ENCODE measurements at places on chromosomes 13 and 19.
A peak's percentile ranks its signal among the peaks of the same experiment; 100 is the strongest.

DNA sequence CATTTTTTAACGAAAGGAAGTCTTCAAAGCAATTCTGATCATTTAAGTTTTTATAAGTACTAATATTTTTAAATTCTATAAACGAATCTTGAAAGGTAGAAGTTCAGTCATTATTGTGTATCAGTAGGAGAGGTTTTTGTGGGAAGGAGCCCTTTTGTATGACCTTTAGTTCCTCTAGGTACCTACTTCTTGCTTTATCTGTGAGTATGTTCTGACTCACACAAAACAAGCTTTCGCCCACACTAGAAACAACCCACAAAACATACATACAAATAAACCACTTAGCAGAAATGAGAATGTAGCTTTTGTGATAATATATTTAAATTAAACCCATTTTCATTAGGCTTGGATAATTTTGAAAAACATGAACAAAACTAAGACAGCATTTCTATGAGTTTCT, 27.8 kb downstream of the ERCC5 start:
- no peak for DNase-seq

DNA sequence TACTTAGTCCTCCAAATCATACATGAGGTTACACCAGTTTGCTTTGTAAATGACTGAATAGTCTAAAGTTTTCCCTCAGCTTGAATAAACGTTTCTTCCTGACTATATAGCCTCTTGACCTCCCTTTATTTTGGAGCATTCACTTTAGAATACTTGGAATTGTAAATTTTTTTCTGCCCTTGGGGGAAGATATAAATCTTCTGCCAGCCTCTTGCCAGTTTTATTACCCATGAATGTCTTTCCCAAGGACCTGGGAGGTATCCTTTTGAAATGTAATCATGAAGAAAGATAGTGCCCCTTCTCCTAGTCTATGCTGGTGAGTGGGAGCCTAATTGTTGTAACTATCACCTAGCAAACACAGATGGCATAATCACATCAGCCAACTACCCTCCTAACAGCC, 2033.9 kb upstream of the PCDH20 start:
- DNase-seq, result no peak

GRCh38 chr13:52366291-52366690, 39.7 kb downstream of the THSD1 start:
- DNase-seq, result no peak

GRCh38 chr13:36945078-36945477, 25.0 kb upstream of the SMAD9 start:
- DNase-seq, result no peak

DNA sequence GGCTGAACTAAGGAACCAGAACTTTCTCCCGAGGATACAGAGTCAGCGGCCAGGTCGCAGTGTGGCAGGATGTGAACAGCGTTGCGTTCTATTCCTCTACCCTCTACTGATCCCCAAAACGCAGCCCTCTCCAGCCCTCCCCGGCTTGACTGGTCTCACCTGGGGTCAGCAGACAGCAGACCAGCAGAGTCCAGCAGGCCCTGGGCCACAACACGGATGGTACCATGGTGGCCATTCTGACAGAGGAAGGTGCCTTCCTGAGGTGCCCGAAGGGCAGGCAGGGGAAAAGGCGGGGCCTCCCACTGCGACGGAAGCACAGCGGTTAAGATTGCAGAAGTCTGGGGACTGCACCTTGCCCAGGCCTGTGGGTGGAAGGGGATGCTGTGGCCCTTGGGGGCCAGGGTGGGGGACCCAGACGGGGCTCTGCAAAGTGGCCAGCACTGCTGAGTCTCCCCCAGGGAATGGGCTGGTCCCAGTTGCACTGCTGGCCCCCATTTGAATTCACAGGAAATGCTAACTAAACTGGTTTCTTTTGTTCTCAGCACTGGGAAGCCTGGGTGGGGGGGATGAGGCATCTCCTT, at the start of gene ICAM3:
TSS of gene ICAM3 (minus strand) at position 245 of the 581 bp plus-strand sequence. CDS start at position 235, 10 bp downstream.
- peak; percentile 50 for DNase-seq

GRCh38 chr19:18898607-18899408, 2.9 kb upstream of the CERS1 start:
- DNase-seq, result no peak

DNA sequence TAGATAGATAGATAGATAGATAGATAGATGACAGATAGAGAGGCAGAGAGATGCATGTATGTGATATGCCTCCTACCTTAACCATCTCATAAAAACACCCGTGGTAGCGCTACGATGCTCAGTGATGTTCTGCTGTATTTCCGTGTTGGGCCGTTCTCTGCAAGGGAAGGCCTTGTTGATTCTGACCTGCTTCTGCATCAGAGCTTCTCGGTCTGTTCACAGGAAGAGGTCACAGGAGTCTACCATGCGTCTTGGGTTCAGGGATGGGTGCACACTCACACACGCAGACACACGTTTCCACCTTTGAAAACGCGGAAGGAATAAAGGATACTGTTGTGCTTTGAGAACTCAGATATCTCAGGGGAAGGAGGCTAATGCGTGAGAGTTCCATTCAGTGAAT, 316.9 kb downstream of the TEX29 start:
- DNase-seq, result no peak

GRCh38 chr13:99067159-99067985, 89.5 kb upstream of the DOCK9 start:
- no peak for DNase-seq

DNA sequence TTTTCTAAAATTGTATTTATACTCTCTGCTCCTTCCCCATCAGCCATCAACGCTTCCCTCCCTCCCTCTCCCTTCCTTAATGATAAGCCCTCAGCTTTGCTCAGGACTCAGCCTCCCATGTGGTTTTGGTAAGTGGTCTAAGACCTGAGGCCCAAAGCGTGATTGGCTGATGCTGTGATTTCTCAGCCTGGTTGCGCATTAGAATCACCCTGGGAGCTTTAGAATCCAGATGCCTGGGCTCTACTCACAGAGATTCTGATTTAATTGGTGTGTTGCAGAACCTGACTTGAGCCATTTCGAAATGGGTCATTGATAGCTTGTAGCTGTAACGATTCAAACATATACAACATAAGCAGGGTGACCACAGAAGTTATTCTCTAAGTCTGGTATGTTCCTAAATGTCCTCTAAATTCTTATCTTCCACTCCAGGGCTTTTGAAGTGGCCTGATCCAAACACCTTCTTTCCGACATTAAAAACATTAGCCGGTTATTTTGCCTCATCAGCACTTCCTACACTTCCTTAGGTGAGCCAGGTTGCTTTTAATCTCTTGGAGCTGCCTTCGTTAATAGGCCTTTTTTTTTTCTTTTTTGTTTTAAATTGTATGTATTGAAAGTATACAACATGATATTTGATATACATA, 60.6 kb downstream of the LRCH1 start:
- no peak for DNase-seq

- DNase-seq, result no peak
Observed at GRCh38 chr19:15479391-15480345, at the start of gene PGLYRP2. PGLYRP2 (minus strand) TSS chr19:15479501; CDS start chr19:15479371, 130 bp downstream.

DNA sequence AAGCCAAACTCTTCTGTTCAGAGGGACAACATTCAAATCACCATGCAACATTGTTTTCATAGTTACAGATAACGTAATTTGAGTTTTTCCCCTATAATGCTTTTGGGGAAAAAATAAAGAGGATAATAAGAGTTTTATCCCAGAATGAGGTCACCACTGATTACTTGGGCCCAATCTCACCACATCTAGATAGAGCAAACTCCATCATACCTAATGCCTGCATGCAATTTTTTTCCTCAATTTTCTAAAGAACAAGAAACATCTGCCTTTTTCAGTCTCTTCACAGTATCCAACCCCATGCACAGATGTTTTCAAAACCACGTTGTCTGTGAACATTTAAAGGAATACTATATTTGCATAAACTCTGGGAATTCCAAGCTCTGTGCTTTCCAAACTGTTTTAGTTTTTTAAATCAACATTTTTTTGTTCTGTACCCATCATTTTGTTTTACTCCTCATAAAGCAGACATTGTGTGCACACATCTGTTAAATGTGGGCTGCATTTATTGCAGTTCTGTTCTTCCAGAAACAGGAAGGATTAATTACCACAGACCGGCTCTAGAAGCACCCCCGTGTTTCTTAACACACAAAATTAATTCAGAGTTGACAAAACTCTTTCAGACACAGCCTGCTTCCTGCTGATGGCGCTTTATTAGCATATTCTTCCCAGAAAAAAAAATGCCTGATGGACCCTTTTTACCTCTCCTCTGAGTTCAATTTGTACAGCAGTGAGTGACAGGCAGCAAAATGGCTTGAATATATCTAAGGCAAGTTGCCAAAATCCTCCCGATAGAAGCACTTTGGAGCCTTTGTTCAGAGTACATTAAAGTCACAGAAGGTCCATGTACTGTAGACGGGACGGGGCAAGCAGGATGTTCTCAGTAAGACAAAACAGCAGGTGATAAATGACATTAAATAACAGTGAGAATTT, 1171.9 kb downstream of the EFNB2 start:
- DNase-seq, result no peak

GRCh38 chr19:45275370-45275971, 24.4 kb downstream of the MARK4 start:
- DNase-seq, result no peak

GRCh38 chr13:57918913-57919312, 287.4 kb downstream of the PCDH17 start:
- DNase-seq, result no peak

GRCh38 chr13:21615427-21615826, 11.5 kb upstream of the MICU2 start:
- no peak for DNase-seq

- DNase-seq, result no peak
Observed at GRCh38 chr13:72805676-72806346, 23.9 kb downstream of the PIBF1 start.

GRCh38 chr19:5343848-5344247, 3.2 kb upstream of the PTPRS start:
- DNase-seq, result no peak

GRCh38 chr19:1252221-1252820, 3.9 kb downstream of the MIDN start:
- DNase-seq, result peak; percentile 59

DNA sequence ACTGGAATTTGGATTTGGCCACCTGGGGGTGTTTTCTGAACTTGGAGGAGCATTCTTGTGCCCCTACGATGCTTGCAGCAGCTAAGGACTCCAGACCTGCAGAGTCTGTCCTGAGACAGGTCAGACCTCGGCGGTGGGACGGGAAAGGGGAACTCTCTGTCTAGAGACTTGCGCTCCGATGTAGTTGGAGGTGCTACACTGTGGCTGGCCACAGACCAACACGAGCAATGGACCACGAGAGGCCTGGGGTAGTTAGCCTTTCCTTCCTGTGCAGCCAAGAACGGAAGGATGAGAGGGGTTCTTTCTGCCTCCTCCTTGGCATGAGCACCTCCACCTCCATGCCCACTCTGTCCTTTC, 5.9 kb upstream of the GRAMD1A start:
- no peak for DNase-seq

DNA sequence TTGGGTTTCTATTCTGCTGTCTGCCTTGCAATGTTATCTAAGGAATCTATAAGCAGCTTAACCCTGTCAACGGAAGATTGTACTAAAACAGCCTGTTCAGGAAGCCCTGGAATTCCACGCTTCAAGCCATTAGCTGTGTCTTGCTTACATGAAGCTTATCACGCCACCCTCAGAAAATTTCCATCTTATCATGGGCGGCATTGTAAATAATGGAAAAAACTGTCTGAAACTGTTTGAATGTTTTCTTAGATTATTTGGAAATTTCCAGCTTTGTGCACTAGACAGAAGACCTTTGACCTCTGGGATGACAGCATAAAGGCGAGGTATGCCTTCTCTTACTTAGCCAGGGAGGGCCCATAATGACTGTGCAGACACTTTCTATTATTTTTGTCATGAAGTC, 319.7 kb downstream of the KCNRG start:
- DNase-seq, result no peak

DNA sequence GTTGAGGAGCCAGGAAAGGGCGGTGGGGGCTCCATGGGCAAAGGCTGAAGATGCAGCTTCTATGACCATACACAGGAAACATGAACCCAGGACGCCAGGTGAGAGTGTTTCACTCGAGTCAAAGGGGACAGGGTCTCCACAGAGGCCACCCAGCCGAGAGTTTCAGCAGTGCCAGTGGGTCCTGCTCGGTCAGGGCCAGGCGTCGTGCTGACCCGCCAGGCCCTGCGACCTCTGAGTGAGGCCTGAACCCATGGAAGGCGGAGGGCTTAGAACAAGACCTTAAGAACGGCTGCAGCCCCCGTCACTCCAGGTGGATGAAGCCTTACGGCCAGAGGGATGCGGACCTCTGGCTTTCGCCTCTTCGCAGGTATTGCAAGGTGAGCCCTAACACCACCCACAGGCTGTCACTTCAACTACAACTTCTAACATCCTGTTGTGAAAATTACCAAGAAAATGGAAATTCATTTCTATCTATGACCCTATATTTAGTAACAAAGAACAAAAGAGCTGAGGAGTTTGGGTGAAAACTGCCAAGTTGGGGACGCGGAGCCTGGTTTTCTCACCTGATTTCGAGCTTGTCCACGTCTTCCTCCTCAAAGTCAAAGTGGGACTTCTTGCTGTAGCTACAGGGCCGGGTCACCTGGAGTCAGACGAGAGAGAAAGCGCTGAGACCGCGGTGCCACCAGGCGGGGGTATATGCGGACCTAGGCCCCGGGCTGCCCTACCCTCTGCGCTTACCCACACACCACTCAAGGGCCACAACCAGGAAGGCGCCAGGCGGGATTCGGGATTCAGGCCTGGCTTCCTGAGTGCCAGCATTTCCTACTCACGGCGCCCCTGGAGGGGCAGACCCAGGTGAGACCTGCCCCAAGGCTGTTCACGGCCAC, 50.1 kb upstream of the C13orf46 start:
- DNase-seq, result no peak

GRCh38 chr19:16569609-16570320, 2.5 kb downstream of the SLC35E1 start:
- DNase-seq, result no peak

- DNase-seq, result no peak
Observed at GRCh38 chr13:73235385-73235784, 176.6 kb downstream of the KLF5 start.

- DNase-seq, result no peak
Observed at GRCh38 chr13:30173303-30173610, 134.1 kb downstream of the KATNAL1 start.

GRCh38 chr19:44308011-44308410, 3.2 kb upstream of the ZNF235 start:
- no peak for DNase-seq

- no peak for DNase-seq
Observed at GRCh38 chr19:29812080-29812880, 489 bp downstream of the CCNE1 start.

DNA sequence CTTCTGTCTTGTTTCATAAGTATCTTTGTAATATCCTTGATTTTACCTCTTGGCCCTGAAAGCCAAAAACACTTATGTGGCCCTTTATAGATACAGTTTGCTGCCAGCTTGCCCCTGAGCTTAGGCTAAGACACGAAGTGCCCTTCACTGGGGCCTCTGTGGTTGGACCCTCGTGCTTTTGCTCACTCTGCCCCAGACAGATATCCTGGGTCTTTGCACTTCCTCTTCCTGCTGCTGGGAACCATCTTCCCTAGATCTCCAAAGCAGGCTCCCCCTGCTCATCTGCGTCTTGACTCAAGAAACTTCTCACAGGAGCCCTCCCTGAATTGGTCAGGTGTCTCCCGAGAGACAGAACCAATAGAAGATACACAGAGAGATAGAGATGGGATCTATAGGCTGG, 2.0 kb upstream of the TNFSF14 start:
- DNase-seq, result no peak
